ENCODE measurements at places on chromosomes 2 and 18.

- DNase-seq, result no peak
Observed at GRCh38 chr2:129857200-129857599, 122.3 kb upstream of the RAB6C start.

- DNase-seq, result no peak
Observed at GRCh38 chr2:150549381-150549780, 61.9 kb upstream of the RND3 start.

DNA sequence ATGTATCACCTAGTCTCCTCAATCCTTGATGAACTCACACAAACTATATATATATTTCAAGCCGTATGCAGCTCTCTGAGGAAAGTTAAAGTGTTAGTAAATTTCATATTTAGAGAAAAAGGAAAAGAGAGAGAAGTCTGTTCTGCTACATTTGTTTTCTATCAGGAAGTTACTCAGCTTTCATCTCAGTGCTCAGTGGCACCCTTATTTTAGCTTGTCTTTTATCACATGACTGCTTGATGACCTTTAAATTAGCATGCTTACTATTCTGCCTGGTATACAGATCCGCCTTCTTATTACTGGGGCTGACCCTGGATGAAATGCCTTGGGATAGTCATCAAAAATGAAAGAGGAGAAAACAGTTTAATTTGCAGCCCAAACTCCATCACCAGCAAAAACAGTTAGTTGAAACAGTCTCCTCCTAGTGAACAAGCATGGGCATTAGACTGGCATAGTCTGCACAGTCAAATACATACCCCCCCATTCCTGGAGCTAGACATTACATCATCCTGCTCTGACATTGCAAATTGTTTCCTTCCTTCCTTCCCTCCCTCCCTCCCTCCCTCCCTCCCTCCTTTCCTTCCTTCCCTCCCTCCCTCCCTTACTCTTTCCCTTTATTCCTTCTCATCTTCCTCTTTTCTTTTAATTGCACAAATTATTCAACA, 215.7 kb downstream of the TMEM182 start:
- no peak for DNase-seq

GRCh38 chr18:21489919-21490495, 110.5 kb downstream of the ESCO1 start:
- no peak for DNase-seq

DNA sequence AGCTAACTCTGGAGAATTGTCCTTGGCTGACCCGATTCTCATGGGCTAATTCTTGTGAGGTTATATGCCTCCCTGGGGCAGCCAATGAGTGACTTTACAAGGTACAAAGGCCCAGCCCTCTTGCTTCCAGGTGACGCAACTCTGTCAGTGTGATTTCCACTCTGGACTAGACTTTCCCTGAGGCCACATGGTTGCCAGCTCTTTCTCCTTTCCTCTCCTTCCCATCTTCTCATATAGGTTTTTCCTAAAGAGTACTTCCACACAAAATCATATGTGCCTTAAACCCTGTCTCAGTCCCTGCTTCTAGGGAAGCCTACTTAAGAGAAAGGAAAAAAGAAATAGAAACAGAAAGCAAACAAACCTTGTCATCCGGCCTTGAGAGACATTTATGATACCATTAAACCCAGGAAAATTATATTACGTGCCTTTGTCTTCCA, 226.2 kb upstream of the ZSWIM2 start:
- no peak for DNase-seq

GRCh38 chr2:108315444-108315934, 26.8 kb downstream of the SULT1C2 start:
- DNase-seq, result no peak

- no peak for DNase-seq
Observed at GRCh38 chr2:43379494-43379893, 153.1 kb upstream of the ZFP36L2 start.

DNA sequence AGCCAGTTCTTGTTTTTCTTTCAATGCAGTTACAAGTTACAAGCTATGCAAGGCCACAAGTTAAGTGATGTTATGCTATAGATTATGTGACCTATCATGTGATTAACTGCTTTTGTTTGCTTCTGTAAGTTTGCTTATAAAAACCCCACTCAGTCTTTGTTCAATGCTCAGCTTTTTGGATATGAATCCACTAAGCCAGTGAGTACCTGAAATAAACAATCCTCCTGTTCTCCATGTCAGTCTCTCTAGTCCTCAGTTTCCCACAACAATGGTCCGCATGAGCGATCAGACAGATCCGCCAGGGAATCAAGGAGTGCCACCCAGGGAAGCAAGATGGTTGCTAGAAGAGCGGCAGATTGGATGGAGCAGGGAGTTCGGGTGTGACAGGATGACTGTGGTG, 30.7 kb upstream of the ZNF236 start:
- no peak for DNase-seq

GRCh38 chr18:8654503-8655451, 45.5 kb downstream of the RAB12 start:
- no peak for DNase-seq

DNA sequence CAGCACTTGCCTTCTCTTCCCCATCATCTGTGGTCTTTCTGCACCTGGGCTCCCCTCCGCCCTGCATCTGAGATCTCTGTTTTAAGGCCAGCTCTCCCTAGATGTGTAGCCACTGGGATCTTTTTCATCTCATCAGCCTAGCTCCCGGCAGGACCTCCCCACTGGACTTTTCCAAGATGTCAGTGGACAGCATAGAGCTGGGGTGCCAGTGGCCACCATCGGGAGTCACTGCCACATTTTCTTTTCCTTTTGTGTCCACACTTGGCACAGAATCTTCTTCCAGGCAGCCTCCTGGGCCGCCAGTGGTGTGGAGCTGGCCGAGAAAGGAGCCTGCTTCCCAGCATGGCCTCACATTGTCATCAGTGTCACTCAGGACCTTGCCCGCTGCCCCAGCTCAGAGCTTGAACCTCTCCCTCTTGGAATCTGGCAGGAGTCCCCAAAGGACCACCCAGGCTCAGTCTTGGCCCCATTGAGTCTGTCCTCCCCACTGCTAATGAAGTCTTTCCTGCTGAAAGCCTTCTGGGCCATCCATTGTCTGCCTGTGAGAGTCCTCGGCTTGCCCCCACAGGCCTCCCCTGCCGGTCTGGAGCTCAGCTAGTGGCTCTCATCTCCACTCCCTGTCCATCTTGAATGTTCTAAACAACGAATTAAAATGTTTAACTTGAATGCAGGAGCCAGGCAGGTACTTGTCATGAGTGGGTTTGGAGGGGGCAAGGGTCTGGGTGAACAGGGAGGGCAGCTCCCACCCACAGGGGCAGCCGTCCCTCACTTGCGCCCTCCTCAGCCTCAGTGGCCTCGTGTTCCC, 324.4 kb downstream of the GBX2 start:
- DNase-seq, result no peak

- no peak for DNase-seq
Observed at GRCh38 chr2:217431577-217432269, 571.1 kb downstream of the TNS1 start.

DNA sequence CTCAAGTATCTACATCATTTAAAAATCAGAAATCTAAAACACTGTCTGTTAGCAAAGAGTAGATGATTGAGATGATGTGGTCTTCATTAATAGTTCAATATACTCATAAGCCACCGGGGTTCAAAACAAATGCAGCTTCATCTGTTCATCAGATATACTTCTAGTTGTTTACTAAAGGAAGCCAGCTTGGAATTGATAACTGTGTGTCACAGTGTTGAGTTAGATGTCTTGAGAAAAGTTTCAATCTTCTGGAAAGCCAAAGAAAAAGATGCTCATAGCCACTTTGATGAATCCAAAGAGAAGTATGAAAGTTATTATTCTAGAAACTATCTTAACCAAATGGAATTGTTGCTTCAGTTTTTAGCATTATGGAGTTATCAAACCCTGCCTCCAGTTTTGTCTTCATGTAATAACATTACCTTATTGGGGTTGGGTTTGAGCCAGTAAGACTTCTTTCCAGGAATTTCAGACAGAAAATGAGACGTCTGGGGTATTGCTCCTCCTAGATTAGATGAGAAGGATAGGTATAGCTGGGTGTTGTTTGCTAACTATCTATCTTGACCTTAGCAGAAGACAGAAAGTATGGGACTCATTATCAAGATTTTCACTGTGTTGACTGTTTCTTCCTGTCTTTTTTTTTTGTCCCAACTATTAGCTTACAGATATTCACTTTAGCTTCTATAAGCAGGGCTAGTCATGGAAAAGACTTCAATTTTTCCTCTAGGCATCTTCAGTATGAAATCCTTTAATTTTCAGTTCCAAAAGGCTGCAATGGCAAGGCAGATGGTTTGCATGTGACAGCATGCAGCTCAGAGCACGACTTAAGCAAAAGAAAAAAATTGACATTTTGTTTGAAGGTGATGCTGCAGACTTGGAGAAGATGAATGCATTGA, 66.5 kb downstream of the LNPK start:
- no peak for DNase-seq

- no peak for DNase-seq
Observed at GRCh38 chr2:238525990-238526389, 99.3 kb downstream of the ASB1 start.

DNA sequence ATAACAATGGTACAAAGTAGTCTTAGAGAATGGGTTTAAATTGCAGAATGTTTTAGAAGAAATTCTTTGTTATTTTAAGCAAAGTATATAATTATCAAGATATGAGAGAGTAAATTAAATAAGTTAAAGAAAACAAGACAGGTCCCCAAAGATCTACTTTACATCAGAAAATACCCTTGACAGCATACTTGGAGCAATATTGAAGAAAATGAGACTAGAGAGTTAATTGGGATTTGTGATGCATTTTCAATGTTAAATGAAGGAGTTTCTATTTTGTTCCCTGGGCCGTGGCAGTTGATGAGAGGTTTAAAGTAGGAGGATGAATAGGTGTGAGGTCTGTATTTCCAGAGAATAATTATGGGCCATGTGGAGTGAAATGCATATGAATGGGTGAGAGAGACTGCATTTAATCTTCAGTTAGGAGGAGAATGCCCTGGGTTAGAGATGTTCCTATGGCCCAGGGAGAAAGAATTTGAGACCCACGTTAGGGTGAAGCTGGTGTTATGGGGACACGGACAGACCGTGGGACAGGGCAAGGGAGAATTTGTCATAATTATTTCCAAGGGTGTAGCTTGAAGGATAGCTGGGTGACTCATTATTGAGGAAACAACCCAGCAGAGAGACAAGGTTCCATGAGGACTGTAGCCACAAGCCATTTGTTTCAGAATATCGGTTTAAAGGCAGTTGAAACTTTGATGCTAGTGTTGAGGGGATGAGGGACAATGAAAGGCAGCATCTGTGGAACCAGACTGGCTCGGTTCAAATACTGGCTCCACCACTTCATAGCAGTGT, 22.7 kb downstream of the MGAT5 start:
- no peak for DNase-seq

- no peak for DNase-seq
Observed at GRCh38 chr18:50310080-50310479, 22.6 kb upstream of the CXXC1 start.

- no peak for DNase-seq
Observed at GRCh38 chr2:54704688-54705605, 18.5 kb upstream of the EML6 start.

- no peak for DNase-seq
Observed at GRCh38 chr2:42009657-42010580, 37.9 kb upstream of the PKDCC start.

- no peak for DNase-seq
Observed at GRCh38 chr2:2742726-2743125, 411.7 kb upstream of the MYT1L start.

DNA sequence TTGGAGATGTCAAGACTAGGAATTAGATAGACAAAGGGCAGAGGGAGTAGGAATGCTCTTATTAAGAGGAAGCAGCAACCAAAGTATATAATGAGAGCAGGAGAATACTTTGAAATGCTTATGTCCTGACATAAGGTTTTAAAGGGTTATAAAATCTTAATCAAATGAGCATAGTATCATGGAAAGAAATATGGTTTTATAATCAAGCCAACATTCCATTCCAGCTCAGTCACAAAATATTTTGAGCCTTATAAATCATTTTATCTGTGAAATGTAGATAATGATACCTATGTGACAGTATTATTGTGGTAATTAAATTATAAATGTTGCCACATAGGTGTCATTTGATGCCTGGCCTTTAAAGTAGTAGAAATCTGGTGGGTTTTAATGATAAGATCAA, 17.6 kb downstream of the VSNL1 start:
- DNase-seq, result no peak

DNA sequence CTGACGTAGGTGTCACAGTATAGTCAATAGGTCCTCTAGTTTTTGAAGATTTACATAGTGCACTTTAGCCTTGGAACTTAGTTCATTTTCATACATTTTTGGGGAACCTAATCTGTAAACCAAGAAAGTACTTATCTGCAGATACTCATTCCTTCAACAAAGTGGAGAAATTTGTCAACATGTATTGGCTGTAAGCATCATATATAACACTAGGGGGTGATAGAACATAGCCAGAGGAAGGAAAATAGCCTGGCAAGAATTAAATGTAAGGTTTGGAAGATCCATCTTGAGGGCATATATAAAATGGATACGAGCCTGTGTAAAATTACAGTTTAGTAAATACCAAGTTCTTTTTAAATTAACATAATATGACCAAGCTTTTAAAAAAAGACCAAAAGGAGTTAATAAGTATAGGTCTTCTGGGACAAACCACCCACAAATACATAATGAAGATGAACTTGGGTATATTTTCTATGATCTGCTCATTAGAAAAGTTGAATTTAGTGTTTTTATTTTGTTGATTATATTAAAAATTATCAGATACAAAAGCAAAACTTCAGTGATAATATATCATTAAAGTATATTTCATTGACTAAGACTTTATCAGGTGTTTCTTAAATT, 18.2 kb downstream of the RPL37A start:
- DNase-seq, result no peak

DNA sequence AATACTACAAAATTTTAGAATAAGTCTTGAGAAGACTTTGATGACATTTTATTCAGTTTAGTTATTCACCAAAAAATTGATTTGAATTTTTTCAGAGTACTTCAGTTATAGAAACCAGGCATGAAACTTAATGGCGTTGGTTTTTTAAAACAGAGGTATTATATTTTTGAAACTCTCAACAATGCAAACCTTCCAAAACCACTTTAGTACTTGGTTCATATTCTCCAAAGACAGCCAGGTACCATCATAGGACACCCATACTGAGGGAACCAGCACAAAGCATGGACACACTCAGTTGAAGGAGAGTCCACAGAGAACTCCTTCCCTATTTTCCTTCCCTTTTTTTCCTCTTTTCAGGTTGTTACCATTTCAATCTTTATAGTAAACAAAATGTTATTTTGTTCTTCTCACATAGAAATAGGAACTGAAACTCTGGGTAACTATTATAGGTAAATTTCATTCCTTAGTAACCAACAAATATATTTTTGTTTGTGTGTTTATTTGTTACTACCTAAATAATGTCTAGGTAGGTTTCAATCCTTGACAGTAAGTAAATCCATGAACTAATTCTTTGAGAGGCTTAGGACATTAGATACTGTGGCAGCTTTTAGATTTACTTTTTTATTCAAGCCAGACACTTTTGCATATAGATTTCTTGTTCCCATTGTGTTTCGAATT, 95.8 kb downstream of the TMEFF2 start:
- DNase-seq, result no peak

GRCh38 chr2:191705084-191705483, 27.1 kb downstream of the NABP1 start:
- DNase-seq, result no peak

All from left lobe of liver (tissue), 2 donors.